ENCODE measurements at places on chromosomes 5 and 9. TPM values are rescaled to one million over a fixed set of nuclear protein-coding genes. Genes with fewer than 3 reads are reported as not detected.

DNA sequence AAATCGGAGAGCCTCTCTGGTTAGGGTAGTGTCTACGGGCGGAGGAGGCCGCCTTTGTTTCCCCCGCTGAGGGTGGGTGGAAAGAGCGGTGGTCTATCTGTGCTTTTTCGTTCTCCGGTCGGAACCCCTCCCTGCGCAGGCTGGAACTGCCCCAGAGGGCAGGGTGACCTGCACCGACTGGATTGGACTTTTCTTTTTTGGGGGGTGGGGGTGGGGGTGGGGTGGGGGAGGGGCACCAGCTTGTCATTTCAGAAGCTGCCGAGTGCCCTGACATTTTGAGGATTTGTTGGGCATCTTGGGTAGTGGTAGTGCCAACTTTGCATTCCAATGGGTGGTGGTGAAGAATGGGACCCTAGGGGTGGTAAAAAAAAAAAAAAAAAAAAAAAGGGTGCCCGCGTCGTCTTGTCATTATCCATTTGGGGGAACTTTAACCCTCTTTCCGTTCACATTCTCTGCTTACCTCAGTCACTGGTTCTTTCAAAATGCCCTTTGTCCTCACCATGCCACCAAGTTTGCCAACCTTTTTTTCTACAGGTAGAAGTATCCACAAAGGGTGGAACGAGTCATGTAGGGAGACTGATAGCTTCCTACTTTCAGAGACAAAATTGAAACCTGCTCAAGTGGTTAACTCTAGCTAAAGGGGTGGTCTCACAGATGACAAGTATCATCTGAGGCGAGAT is 1.3 kb downstream of the UBE2R2 start:
- no peak for DNase-seq

- no peak for DNase-seq
Observed at GRCh38 chr5:133683646-133684596, 71.6 kb upstream of the FSTL4 start.

DNA sequence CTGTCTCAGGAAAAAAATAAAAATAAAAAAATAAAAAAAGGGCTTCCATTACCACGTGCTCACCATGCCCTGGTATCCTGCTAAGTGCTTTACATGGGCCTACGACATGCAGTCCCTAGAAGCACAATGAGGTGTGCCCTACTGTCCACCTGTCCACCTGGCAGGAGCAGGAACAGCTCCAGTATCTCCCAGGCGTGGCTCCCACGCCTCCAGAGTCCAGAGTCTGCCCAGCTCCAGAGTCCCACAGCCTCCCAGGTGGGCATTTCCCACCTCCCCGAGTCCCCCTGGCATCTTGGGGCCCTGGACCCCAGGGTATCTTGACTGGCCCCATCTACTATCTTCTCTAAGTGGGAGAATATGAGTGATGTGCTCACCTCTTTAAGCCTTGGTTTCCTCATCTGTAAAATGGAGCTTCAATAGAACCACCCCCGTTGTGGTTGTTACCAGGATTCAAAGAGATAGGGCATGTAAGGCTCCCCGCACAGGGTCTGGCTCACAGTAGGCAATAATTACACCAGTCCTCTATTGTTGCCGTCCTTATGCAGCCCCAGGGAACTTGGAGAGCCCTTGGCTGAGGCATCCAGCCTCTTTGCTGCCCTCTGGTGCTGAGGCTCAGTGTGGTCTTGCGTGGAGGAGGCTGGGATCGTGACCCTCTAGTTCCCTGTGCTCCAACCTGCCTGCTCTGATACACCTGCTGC is 8.9 kb downstream of the CXCL14 start:
- no peak for DNase-seq

DNA sequence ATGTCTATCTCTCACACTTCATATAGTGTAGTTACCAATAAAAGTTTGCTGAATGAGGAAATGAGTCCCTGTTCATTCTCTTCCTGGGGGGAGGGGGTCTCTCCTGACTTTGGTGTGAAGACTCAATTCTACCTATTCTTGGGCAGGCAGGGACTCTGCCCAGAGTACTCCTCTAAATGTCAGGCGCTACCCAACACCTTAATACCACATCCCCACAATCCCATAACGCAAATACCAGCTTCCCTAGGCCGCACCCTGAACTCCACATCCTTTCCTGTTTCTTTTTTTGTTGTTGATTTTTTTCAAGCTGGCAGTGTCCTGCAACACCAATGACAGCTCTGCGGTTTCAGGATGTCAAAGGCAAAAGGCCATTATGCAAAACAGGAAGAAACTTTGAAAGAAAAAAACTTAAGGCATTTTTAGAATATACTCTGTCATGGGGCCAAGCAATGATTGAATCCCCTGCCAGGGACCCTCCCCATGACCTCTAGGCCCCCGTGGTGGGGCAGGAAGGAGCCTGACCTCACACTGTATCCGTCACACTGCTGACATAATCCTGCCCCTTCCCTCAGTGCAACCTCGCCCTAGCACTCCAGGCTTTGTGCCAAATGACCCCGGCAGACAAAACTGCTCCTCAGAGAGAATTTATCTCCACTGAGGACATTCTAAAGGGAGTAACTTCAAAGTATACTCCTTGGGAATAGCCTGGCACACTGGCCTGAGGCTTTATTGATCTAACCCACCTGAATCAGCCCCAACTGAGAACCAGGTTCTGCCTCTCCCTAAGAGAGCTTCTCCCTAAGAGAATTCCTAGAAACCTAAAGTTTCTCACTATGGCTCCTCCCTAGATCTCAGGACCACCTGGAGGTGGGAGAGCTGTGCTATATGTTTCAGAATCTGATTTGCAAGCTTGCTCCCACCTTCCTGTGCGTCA is 8.0 kb downstream of the B4GALT1 start:
- no peak for DNase-seq

GRCh38 chr5:109410389-109411148 is 795 bp upstream of the PJA2 start:
- no peak for DNase-seq

DNA sequence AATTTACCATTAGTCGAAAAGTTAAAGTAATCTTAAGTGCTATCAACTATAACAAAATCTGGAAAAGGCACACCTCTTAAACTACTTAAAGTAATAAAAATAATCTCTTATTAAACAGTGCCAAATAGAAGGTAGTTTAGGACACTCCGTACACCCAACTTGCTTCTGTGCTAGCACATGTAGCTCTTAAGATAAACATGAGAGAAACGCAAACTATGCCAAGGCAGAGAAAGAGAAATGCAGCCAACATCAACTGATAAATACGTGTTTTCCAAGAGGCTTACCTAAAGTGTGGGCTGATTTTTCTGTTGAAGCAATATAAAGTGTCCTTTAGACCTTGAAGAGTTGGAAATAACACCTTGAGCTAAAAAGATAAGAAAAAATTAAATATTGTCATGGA is 480.6 kb upstream of the DAB2 start:
- no peak for DNase-seq

- no peak for DNase-seq
Observed at GRCh38 chr9:23820451-23821374, 5.3 kb downstream of the ELAVL2 start.

DNA sequence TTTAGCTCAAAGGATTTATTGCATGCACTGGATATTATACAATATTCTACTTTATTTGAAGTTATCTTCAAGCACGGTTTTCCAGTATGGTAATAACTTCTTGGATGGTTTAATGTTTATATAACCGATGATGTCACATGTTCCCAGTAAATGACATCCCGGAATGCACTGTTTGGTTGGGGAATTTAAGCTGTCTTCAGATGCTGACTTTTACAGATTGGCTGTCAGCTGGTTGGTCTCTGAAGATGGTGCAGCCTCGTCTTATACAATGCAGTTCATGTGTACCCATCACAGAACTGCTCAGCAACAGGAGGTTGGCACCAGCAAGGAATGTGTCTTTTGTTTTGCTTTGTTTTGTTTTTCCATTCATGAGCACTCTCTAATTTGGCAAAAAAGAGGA is 143.8 kb downstream of the PRKACG start:
- no peak for DNase-seq

DNA sequence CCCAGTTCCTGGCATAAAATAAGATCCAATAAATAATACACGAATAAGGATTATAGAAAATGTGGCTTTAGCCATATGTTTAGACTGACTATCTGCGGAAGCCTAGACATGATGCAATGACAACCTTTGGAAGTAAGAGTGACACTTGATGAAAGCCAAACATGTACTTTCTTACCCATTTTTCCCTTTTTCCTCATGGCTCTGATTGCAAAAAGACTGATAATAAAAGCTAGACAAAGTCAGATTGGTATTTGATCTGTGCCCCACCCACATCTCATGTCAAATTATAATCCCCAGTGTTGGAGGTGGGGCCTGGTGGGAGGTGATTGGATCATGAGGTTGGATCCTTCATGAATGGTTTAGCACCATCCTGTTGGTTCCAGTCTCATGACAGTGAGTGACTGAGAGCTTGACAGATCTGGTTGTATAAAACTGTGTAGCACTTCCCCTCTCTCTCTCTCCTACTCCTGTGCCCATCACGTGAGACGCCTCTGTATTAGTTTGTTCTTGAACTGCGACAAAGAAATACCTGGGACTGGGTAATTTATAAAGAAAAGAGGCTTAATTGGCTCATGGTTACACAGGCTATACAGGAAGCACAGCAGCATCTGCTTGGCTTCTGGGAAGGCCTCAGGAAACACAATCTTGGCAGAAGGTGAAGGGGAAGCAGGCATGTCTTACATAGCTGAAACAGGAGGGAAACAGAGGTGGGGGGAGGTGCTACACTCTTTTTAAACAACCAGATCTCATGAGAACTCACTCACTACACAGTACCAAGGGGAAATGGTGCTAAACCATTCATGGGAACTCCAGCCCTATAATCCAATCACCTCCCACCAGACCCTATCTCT is 243.4 kb upstream of the PIK3R1 start:
- DNase-seq = no peak

GRCh38 chr9:37284636-37285035 is 137.9 kb upstream of the GRHPR start:
- DNase-seq = no peak

GRCh38 chr5:96431376-96432187 is 1.5 kb downstream of the PCSK1 start:
- no peak for DNase-seq

Gene GARIN3
- total RNA-seq = not detected

Gene OLFM1
- total RNA-seq = not detected

Gene C9orf78
- total RNA-seq = 39.9 TPM

Gene FOXE1
- total RNA-seq = 0.35 TPM

Gene IL5
- not detected for total RNA-seq

Gene HSD17B3
- not detected for total RNA-seq

Gene SPAAR
- total RNA-seq = 0.29 TPM

Gene OR1J2
- total RNA-seq = not detected

Gene PCSK1
- total RNA-seq = not detected
